Activated CD8-positive, alpha-beta memory T cell treated with anti-CD3 and anti-CD28 coated beads, Interleukin-2, amount 10 ng/mL, durations not matched to agents 7 days and 5 days (primary cell): ENCODE measurements at places on chromosomes 4 and X.

DNA sequence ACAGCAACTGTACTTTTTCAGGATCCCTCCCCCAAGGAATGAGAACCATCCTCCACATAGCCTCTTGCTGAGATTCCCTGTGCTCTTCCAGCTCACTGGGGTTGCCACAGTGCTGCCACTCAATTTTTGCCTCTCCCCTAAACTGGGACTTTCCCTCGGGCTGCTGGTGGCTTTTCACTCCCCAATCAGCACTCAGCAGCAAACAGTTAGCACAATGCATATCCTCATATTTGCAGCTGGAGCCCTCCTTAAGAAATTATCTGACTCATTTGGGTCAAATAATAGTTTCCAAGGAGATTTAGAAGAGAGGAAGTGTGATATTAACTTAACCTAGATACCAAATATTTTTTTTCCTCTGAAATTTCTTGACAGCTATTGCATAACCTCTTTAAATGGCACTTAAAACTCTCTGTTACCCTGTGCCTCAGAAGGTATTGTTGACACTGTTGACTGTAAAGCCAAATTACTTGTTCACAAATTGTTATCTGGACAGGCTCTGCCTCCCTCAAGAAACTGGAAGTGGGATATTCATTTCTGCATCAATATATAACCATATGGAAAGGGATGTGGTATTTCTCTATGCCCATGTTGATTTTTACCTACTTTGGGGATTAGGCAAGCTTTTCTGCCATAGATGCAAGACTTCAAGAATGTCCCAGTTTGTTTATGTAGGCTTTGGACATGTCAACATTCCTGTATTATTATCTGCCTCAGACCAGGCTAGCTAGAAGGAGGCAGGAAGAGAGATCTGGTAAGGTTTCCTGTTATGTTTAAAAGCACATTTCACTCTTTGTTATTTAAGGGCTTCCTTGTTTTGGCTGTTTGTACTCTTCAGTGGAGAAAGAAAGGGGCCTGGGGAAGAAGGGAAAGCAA lies 58.0 kb downstream of the SEPTIN11 start:
- DNase-seq: no peak

GRCh38 chrX:110044346-110045249 lies 41.7 kb downstream of the TMEM164 start:
- no peak for DNase-seq

DNA sequence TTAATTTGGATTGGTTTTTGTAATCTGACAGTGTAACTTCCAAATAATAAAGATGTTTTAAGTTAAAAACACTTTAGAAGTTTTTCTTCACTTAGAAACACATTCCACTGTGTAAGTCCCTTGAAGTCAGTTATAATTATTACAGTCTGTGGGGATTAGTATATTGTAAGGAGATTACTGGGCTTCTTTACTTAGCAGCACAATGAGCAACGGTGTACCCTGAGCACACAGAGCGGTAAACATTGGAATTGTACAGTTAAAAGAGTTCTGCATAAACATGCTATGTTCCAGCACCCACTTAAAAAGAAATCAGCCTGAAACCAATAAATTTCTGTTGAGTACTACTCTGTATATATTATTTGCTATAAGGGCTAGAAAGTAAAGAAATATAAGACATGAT lies 44.3 kb downstream of the CCSER1 start:
- DNase-seq: no peak

DNA sequence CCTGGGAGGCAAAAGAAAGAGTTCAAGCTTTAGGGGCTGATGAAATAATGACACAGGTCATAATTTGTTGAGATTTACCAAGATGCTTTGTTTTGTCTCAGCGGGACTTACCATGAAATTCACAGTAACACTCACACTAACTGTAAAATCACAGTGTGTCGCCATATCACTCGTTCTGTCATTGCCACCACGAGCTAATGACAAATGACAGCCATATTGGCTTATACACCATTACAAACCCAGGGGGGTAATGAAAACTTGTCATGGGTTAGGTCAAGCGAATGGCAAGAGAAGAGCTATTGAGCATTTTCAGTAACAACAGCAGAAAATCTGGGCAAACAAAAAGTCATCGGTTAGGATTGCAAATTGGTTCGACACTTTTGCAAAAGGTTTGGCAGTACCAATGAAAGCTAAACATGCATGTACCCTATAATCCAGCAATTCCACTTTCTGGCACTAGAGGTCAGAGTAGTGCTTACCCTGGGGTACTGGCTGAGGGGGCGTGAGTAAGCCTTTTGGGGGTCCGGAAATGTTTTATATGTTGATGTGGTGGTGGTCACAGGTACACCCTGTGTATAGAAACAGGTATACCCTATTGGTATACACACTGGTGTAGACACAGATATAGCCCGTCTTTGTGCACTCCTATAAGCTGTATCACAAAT lies 83.9 kb upstream of the RAI2 start:
- DNase-seq: no peak

GRCh38 chr4:126762663-126763247 lies 870.0 kb upstream of the INTU start:
- no peak for DNase-seq

- DNase-seq: no peak
Measured at GRCh38 chr4:127469542-127469941, 163.2 kb upstream of the INTU start.

- DNase-seq: no peak
Measured at GRCh38 chr4:157978680-157979361, 194.0 kb downstream of the GASK1B start.

- DNase-seq: no peak
Measured at GRCh38 chr4:149755969-149756368, 59.7 kb downstream of the IQCM start.

DNA sequence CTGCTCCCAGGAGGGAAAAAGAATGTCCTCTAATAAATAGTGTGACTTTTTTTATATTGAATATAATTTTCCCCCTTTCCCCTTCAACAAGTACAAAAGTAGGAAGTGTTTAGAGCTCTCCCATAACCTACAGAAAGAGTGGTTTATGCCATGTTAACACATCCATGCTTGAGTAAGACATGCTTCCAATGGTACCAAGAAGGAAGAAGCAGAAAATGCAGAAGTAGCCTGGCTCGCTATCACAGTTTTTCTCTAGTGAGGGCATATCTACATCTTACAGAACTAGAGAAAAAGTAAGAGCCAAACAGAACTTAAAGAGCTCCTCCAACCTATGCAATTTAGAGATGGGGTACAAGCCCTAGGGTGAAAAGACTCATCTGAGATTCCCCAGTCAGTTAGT lies 82.5 kb downstream of the ARHGEF9 start:
- DNase-seq: no peak

DNA sequence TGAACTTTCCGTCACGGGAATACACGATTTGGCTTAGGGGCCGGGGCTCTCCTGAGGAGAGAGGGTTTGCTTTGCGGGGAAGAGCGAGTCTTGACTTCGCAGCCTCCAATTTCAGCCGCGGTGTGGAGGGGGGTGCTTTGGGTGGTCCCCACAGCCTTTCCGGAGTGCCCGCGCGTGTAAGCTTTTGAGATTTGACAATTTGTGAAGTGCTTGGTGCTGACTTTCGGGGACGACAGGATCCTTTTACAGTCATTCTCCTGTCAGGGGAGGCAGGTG lies 355 bp downstream of the SCML1 start:
- DNase-seq: peak; percentile 41

DNA sequence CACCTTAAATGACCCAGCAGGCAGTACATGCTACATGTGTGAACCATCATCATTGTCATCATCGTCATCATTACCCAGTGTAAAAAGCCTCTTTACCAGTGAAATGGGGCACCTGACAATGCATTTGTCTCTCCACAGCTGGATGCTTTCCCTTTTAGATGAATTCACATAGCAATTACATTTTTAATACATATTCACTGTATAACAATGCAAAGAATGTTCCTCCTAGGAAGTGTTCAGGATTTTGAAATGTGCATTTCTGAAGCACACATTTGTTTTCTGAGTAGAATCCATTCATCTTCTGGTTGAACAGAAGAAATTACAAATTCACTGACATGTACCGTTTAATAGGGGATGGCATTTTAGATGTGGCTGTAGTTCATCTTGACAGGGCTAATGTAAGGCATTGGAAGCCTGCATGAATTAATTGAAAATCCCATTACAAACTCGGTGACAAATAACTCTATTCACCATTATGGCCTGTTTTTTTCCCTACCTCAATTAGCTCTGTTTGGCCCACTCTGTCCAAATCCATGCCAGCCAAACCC lies 111.1 kb downstream of the SH3RF1 start:
- no peak for DNase-seq

DNA sequence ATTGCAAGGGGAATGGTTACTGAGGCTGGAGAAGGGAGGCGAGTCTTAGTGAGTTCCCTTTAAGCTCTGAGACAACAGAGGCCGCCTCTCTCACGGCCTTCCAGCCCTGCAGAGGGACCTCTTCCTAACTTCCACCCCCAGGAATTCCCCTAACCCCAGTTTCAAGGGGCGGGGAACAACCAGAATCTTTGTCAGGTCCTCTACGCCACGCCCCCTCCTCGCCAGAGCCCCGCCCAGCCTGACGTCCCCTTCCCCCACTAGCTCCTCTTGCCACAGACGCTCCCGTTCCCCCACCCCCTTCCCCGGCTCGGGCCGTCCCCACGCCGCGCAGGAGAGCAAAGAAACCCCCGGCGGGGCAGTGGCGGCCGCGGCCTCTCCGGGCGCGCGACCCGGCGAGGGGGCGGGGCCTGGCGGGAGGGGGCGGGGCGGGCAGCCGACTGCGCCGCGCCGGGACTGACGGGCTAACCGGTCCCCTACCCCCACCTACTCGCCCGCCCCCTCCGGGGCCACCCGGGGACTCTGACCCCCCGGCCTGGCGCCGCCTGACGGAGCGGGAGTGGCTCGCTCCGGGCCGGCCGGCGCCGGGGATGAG lies 12.3 kb upstream of the TMEM156 start:
- peak; percentile 95 for DNase-seq

DNA sequence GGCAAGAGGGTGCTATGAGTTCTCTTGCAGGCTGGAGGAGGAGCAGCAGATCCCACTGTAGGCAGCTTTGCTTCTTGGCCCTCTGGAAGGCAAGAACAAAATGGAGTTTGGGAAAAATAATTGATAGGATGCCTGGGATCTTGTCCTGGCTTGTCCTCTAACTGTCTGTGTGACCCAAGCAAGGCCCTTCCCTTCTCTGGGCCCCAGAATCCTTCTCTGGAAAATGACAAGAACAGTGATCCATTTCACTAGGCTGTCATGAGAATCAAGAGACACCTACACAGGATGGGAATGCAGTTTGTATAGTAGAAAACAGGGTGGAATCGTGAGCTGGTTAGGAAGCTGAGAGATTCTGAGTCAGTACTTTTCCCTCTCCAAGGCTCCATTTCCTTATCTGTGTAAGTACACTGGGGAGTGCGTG lies 133.3 kb downstream of the PJA1 start:
- DNase-seq: no peak

GRCh38 chr4:81343536-81343935 lies 128.2 kb downstream of the RASGEF1B start:
- no peak for DNase-seq

DNA sequence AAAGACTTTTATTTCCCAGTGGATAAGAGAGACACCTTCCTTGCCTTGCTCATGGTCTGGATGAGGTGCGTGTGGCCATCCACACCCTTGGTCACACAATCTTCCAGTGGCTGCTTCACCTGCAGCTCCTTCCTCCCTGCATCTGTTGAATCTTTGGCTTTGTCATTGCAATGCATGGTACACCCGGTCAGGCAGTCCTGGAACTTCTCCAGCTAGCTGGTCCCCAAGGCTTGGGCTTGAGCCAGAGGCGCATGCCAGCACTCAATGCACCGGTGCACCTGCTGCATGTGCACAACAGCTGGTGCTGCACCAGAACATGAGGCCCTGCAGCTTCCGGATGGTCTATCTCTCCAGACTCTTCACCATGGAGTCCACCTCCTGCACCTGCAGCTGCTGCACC lies 31.7 kb downstream of the SCML1 start:
- DNase-seq: no peak

- no peak for DNase-seq
Measured at GRCh38 chrX:110384490-110384889, 25.8 kb downstream of the RTL9 start.

DNA sequence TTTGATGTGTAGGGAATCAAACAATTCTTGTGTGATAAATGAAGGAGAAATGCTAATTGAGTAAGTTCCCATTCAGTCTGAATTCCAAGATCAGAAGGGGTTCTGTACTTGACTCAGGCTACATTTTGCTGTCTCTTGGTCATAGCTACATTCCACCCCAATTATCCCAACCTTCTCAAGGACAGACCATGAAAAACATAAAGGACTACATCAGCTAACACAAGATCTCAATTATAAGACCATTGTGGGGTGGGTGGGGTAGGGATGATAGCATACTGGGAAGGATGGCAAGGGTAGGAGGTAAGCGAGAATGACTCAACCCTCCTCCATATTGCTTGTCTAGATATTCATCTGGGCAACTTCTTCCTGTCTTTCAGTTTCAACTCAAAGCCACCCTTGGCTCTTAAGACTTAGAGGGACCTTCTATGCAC lies 87.4 kb upstream of the ETNPPL start:
- DNase-seq: no peak

GRCh38 chr4:36056136-36056535 lies 188.2 kb downstream of the ARAP2 start:
- no peak for DNase-seq

GRCh38 chr4:98728433-98728832 lies 70.0 kb upstream of the TSPAN5 start:
- DNase-seq: no peak

DNA sequence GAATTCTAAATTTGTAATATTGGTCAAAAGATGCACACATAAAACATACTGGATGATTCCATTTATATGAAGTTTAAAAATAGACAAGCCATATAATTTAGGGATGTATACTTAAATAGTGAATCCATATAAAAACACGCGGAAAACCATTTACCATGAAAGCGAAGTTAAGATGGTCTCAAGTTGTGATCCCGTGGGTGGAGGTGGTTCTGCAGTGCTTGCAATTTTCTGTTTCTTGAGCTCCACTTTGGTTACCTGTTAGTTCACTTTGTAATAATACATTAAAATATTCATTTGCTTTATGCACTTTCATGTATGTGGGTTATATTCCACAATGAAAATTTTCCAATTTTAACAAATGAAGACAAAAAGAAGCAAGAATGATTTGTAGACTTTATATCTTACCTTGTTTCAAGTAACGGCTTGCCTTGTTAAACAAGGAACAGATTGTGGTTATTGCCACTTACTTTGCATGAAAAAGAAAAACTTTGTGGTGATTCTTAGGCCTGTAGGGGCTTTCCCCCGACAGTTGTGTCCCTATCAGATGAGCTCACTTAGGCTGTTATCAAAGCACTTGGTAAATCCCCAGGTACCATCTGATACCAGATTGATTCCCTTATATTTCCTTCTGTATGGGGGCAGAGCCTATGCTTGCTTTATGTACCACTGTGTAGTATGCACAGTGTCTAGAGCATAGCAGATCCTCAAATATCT lies 12.2 kb downstream of the UCP1 start:
- no peak for DNase-seq

GRCh38 chr4:60808726-60809485 lies 391.2 kb upstream of the ADGRL3 start:
- DNase-seq: no peak

GRCh38 chrX:69618803-69619202 lies 2.9 kb downstream of the EDA start:
- no peak for DNase-seq
